ENCODE measurements at places on chromosomes 6 and 20.

GRCh38 chr6:30651143-30651542 lies 4.2 kb downstream of the C6orf136 start:
- no peak for DNase-seq

GRCh38 chr20:43725666-43726065 lies 1.1 kb downstream of the GTSF1L start:
- no peak for DNase-seq

DNA sequence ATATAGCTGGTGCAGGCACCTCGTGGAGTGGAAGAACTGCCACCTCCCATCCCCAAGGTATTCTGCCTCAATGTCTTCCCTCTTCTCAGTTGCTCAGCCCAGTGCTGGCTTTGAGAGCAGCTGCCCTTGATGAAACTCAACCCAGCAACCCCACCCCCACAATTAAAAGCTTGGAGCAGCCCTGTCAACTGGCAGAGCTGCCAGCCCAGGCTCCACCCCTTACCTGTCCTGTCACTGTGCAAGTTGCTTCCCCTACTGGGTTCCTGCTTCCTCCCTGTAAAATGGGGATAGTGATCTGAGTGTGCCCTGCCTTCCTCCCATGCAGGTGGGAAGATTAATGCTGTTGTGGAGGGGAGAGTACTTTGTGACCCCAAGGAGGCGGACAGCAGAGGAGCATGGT lies 4.5 kb downstream of the TMEM63B start:
- DNase-seq = no peak

- no peak for DNase-seq
Observed at GRCh38 chr6:38504996-38505395, 134.7 kb downstream of the BTBD9 start.

DNA sequence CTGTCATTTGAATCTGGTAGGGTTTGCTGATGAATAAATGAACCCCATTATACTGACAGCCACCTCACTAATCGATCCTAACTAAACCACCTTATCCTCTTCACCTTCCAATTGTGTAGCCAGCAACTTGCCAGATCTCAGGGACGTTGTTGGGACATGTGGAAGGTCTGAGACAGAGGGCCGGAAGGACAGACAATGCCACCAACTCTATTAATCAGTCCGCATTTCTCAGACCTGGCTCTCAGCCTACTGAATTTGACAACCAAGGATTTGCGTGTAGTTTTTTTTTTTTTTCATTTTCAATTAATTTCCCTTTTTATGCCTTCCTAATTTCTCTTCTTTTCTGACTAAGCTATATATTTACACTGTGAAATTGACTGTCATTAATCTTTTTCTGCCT lies 122.5 kb downstream of the CARMIL1 start:
- no peak for DNase-seq

GRCh38 chr20:8735674-8736073 lies 333.2 kb upstream of the PLCB4 start:
- no peak for DNase-seq

DNA sequence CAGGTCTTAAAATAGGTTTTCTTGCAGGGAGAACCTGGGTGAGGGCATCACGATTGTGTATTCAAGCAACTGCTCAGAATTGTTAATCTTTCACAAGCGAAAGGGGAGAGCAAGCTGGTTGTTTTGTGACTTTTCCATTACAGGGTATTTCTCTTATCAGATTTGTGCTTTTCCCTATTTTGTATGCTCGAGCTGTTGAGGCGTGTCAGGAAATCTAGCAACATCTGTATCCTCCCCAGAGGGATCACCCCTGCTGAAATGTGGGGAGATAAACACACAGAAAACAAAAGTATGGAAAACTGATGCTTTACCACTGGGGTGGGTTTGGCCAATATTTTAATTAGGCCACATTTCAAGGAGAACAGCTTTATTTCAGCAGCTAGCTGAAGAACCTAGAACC lies 187.0 kb downstream of the DTNBP1 start:
- no peak for DNase-seq

GRCh38 chr6:42618686-42619085 lies 54.9 kb downstream of the UBR2 start:
- DNase-seq = no peak

- no peak for DNase-seq
Observed at GRCh38 chr6:144214622-144215401, 64.5 kb downstream of the STX11 start.

- DNase-seq = no peak
Observed at GRCh38 chr20:8909596-8909995, 159.3 kb upstream of the PLCB4 start.
